Activated CD8-positive, alpha-beta memory T cell treated with anti-CD3 and anti-CD28 coated beads, Interleukin-2, amount 10 ng/mL, durations not matched to agents 7 days and 5 days (primary cell): ENCODE measurements at places on chromosomes 12 and 14. TPM values are rescaled to one million over a fixed set of nuclear protein-coding genes. Genes with fewer than 3 reads are reported as not detected.
A peak's percentile ranks its signal among the peaks of the same experiment; 100 is the strongest.

The RPL10L gene
- total RNA-seq, result not detected

The SMIM41 gene
- not detected for total RNA-seq

The SLC6A15 gene
- total RNA-seq, result not detected

The GZMB gene
- total RNA-seq, result 1,034 TPM

The CEP128 gene
- 28.9 TPM for total RNA-seq

The IFI27 gene
- 325 TPM for total RNA-seq

The SLC16A7 gene
- total RNA-seq, result 14.5 TPM

The MGAT4C gene
- not detected for total RNA-seq

The C14orf39 gene
- not detected for total RNA-seq

The TAS2R46 gene
- total RNA-seq, result 0.73 TPM

The AQP5 gene
- not detected for total RNA-seq

GRCh38 chr12:30447061-30447750 lies 248.5 kb downstream of the IPO8 start:
- DNase-seq, result no peak
- no peaks in the 10 kb centered on the region for H3K36me3 ChIP-seq
- H3K27me3 ChIP-seq, result no peaks in the 10 kb centered on the region
- no peak overlapping the region for H3K27ac ChIP-seq
- no peak overlapping the region for H3K4me3 ChIP-seq

- no peak overlapping the region for H3K4me3 ChIP-seq
- DNase-seq, result no peak
- no peak overlapping the region for H3K27ac ChIP-seq
- no peaks in the 10 kb centered on the region for H3K4me1 ChIP-seq
These were observed 38.8 kb downstream of the FAM222A start for GRCh38 chr12:109752117-109753053.

- H3K27me3 ChIP-seq, result no peaks in the 10 kb centered on the region
- H3K27ac ChIP-seq, result no peak overlapping the region
- H3K4me1 ChIP-seq, result peaks cover 9% of the 10 kb centered on the region
- no peak overlapping the region for H3K4me3 ChIP-seq
These were observed 32.9 kb upstream of the FBRSL1 start for GRCh38 chr12:132456944-132457495.

DNA sequence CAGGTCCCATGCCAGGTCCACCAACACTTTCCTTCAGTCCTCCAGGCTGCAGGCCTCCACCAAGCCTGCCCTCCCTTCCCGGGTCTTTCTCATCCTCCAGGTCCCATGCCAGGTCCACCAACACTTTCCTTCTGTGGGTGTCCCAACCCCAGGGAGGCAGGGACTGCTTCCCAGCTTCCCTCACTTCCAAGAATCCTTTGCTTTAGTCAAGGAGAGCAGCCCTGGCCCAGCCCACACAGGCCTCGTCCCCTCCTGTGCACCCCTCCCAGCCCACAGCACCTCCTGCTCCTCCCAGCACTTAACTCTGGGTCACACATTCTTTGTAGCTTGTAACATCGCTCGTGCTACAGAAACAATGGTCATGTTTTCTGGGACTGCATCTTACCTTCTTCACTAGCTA lies 72.9 kb downstream of the TESC start:
- H3K4me1 ChIP-seq, result peaks cover 6% of the 10 kb centered on the region
- no peak for DNase-seq
- peak overlapping the region; percentile 8 for H3K27ac ChIP-seq
- H3K36me3 ChIP-seq, result peaks cover 3% of the 10 kb centered on the region
- no peak overlapping the region for H3K4me3 ChIP-seq
- H3K27me3 ChIP-seq, result no peaks in the 10 kb centered on the region

DNA sequence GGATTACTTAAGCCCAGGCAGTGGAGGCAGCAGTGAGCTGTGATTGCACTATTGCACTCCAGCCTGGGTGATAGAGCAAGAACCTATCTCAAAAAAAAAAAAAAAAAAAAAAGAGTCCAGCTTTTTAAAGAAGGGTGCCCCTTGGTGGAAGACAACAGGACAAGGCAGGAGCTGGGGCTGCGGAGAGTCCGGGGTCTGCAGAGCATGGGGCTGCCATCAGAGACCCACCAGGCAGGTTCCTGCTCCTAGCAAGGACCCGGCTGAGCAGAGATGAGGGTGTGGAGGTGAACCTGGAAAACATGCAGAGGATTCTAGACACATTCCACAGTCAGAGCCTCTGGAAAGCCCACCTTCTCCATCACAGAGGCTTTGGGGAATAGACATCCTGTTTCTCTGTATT lies 21.0 kb upstream of the CIPC start:
- no peaks in the 10 kb centered on the region for H3K27me3 ChIP-seq
- peaks cover 4% of the 10 kb centered on the region for H3K4me1 ChIP-seq
- H3K36me3 ChIP-seq, result no peaks in the 10 kb centered on the region

DNA sequence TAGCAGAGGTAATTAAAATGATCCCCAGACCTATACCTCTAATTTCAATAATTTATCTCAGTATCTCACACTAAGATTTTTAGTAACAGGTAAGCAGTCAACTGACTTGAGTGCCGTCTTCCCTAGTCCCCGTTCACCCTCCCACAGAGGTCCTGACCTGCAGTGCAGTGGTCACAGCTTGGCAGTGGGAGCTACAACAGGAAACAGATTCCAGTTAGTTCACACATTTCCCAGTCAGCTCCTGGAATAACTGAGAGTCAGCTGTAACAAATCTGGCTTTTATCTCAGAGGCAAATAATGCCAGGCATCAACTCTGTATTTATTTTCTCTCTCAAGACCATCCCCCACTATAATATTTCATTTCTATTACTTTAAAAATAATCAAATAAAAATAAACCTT lies 308.2 kb downstream of the ATP23 start:
- H3K27ac ChIP-seq, result no peak overlapping the region
- no peak overlapping the region for H3K4me3 ChIP-seq
- H3K36me3 ChIP-seq, result no peaks in the 10 kb centered on the region
- no peaks in the 10 kb centered on the region for H3K4me1 ChIP-seq

- H3K36me3 ChIP-seq, result no peaks in the 10 kb centered on the region
- no peak for DNase-seq
- H3K27ac ChIP-seq, result no peak overlapping the region
- peaks cover 27% of the 10 kb centered on the region for H3K27me3 ChIP-seq
- no peak overlapping the region for H3K4me3 ChIP-seq
These were observed 73.9 kb upstream of the CAPRIN2 start for GRCh38 chr12:30828686-30829085.

GRCh38 chr12:132066345-132066685 lies 77.8 kb downstream of the DDX51 start:
- peaks cover 27% of the 10 kb centered on the region for H3K36me3 ChIP-seq
- H3K27ac ChIP-seq, result peak overlapping the region; percentile 55
- peak; percentile 72 for DNase-seq
- H3K4me1 ChIP-seq, result peaks cover 38% of the 10 kb centered on the region
- H3K4me3 ChIP-seq, result peak overlapping the region; percentile 3
- H3K27me3 ChIP-seq, result no peaks in the 10 kb centered on the region

GRCh38 chr12:114998118-114998749 lies 314.3 kb upstream of the TBX3 start:
- no peak for DNase-seq
- no peak overlapping the region for H3K27ac ChIP-seq
- H3K4me1 ChIP-seq, result no peaks in the 10 kb centered on the region

DNA sequence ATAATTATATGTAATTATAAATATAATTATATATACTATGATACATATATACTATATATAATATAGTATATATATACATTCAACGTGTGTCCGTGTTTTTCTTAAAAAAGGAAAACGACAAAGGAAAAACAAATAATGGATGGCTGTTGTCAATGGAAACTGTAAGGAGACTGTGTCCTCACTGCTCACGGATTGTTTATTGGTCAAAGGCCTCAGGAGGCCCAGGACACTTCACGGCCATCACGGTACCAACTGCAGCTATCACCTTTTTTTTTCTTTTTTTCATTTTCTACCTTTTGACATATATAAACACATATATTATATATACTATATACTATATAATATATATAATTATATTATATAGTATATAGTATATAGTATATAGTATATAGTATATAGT lies 113.4 kb downstream of the SPTSSA start:
- no peaks in the 10 kb centered on the region for H3K27me3 ChIP-seq
- no peaks in the 10 kb centered on the region for H3K36me3 ChIP-seq
- H3K27ac ChIP-seq, result no peak overlapping the region
- peaks cover 1% of the 10 kb centered on the region for H3K4me1 ChIP-seq

GRCh38 chr12:101823039-101823438 lies 7.7 kb downstream of the GNPTAB start:
- peaks cover 44% of the 10 kb centered on the region for H3K36me3 ChIP-seq
- H3K27ac ChIP-seq, result peak overlapping the region; percentile 66
- H3K4me3 ChIP-seq, result no peak overlapping the region
- peaks cover 82% of the 10 kb centered on the region for H3K4me1 ChIP-seq

- H3K27me3 ChIP-seq, result peaks cover 21% of the 10 kb centered on the region
- peaks cover 21% of the 10 kb centered on the region for H3K4me1 ChIP-seq
- DNase-seq, result no peak
- H3K36me3 ChIP-seq, result no peaks in the 10 kb centered on the region
These were observed 13.7 kb upstream of the FBXL14 start for GRCh38 chr12:1607940-1608712.

GRCh38 chr12:121996050-121996944 lies 25.4 kb upstream of the BCL7A start:
- peaks cover 13% of the 10 kb centered on the region for H3K4me1 ChIP-seq
- no peak overlapping the region for H3K4me3 ChIP-seq
- no peak for DNase-seq
- peaks cover 29% of the 10 kb centered on the region for H3K27me3 ChIP-seq
- peaks cover 3% of the 10 kb centered on the region for H3K36me3 ChIP-seq

DNA sequence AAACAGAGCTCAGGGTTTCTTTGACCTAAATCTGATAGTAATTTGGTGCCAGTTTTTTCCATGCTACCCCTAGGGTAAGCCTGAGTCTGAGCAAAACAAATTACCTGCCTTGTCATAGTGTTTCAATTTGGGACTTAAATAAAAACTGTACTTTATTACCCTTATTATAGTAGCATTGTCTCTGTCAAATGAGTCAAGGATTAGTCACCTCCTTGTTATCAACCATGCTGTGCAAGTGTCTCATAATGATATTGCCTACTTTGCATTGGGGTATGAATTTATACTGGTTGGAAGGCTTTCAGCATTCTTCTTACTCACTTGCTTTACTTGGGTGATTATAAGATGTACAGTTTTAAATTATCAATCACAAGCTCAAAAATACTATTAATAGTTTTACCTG lies 380.0 kb downstream of the LRFN5 start:
- H3K27me3 ChIP-seq, result no peaks in the 10 kb centered on the region
- no peak overlapping the region for H3K4me3 ChIP-seq
- H3K36me3 ChIP-seq, result no peaks in the 10 kb centered on the region
- DNase-seq, result no peak
- H3K4me1 ChIP-seq, result no peaks in the 10 kb centered on the region

DNA sequence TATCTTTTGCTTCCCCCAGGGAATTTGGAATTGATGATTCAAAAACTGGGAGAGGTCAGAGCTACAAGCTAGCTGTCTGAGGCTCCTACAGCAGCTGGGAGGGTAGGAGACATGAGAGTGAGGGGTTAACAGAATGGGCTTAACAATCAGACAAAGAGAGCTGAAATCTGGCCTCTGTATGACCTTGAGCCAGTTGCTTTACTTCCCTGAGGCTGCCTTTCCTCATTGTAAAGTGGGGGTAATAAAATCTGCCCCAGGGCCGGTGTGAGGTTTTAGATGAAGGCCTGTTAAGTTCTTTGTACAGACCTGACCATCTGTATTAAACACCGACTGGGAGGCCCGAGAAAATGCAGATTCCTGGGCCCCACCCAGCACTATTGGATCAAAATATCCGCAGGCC lies 164.3 kb upstream of the NOS1 start:
- no peak for DNase-seq
- H3K4me1 ChIP-seq, result no peaks in the 10 kb centered on the region
- no peak overlapping the region for H3K27ac ChIP-seq
- H3K4me3 ChIP-seq, result no peak overlapping the region
- H3K27me3 ChIP-seq, result no peaks in the 10 kb centered on the region
- no peaks in the 10 kb centered on the region for H3K36me3 ChIP-seq

- no peak overlapping the region for H3K4me3 ChIP-seq
- no peak for DNase-seq
- H3K27me3 ChIP-seq, result no peaks in the 10 kb centered on the region
- no peaks in the 10 kb centered on the region for H3K36me3 ChIP-seq
- no peaks in the 10 kb centered on the region for H3K4me1 ChIP-seq
These were observed 126.5 kb downstream of the CMAS start for GRCh38 chr12:22172501-22172900.

GRCh38 chr12:6632026-6632983 lies 3.5 kb downstream of the LPAR5 start:
- H3K4me3 ChIP-seq, result peak overlapping the region; percentile 80
- no peaks in the 10 kb centered on the region for H3K27me3 ChIP-seq
- H3K4me1 ChIP-seq, result peaks cover 60% of the 10 kb centered on the region
- H3K36me3 ChIP-seq, result peaks cover 6% of the 10 kb centered on the region

DNA sequence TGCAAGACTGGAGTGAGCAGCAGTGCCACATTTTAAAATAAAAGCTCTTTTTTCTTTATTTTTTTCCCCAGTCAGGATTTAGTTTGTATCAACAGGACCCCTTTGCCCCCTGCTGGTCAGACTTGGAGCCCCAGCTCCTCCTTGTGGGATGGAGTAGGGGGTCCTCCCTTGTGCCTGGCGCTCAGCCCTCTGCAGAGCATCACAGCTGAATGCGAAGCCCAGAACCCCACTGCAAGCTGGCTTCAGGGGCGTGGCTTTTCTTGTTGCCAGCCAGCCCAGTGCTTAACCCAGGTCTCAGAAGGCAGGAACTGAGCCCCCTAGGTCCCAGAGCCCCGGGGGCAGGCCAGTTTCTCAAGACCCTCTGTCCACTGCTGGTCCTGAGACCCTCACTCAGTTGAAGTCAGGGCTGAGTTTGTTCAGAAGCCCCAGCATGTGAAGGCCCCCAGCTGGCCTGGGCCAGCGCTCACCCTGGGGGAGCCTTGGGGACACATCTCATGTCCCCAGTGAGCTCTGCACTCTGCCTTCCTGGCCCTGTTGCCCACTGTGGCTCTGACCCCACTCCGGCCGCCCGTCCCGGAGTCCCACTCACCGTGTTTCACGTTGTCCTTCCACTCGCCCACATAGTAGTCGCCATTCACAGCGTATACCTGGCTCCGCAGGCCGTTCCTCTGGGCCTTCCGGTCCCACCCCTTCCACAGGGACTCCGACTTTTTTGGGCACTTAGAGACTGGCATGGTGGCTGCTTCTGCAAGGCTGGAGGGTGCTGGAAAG lies 519 bp downstream of the MORN3 start:
- H3K4me3 ChIP-seq, result no peak overlapping the region
- peaks cover 16% of the 10 kb centered on the region for H3K36me3 ChIP-seq
- peaks cover 51% of the 10 kb centered on the region for H3K4me1 ChIP-seq

DNA sequence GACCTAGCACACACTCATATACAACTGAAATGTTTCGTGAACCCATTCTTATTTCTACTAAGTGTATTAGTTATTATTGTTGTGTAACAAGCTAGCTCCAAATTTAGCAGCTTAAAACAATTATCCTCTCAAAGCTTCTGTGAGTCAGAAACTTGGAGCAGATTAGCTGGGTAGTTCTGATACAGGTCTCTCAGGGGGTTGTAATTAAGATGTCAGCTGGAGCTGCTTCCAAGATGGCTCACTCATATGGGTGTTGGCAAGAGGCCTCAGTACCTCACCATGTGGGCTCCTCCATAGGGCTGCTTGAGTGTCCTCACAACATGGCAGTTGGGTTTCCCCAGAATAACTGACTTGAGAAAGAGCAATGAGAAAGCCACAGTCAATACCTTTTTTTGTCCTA lies 9.8 kb downstream of the GPR135 start:
- no peak overlapping the region for H3K27ac ChIP-seq
- no peak overlapping the region for H3K4me3 ChIP-seq
- H3K27me3 ChIP-seq, result no peaks in the 10 kb centered on the region
- no peak for DNase-seq

- peaks cover 10% of the 10 kb centered on the region for H3K4me1 ChIP-seq
- H3K4me3 ChIP-seq, result no peak overlapping the region
- H3K27me3 ChIP-seq, result peaks cover 81% of the 10 kb centered on the region
- DNase-seq, result no peak
These were observed 3.7 kb downstream of the WNT5B start for GRCh38 chr12:1632702-1633101.
